Progenitor cell of endocrine pancreas (in vitro differentiated cells): ENCODE measurements at places on chromosomes 7 and 10. TPM values are rescaled to one million over a fixed set of nuclear protein-coding genes. Genes with fewer than 3 reads are reported as not detected.

- H3K36me3 ChIP-seq, result peaks cover 3% of the 10 kb centered on the region
- peak overlapping the region; percentile 100 for H3K27ac ChIP-seq
- peaks cover 20% of the 10 kb centered on the region for H3K4me1 ChIP-seq
- no peak for DNase-seq
Observed at GRCh38 chr7:105016068-105016708, 2.2 kb downstream of the KMT2E start.

Gene TAS2R4
- 2.4 and 3.7 TPM in 2 replicates for total RNA-seq

Gene MMD2
- total RNA-seq, result not detected in 2 replicates

Gene FANK1
- total RNA-seq, result 2.5 and 3.2 TPM in 2 replicates

DNA sequence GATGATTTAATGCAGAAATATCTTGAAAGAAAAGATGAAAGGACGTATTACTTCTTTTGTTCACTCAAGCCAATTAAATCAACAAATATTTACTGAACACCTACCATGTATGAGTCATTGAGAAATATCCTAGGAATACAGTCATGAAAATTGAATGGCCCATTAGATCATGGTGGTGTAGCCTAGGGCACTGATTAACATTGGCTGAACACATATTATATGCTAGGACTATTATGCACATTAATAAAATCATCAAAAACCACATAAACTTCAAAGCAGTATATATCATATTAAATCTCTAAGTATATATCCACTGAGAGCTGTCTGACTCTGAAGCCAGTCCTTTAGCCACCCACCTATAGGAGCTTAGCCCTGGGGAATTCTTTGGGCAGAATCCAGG is 41.8 kb downstream of the FAM204A start:
- no peak overlapping the region for H3K4me3 ChIP-seq
- DNase-seq, result no peak
- no peak overlapping the region for H3K27ac ChIP-seq
- no peaks in the 10 kb centered on the region for H3K27me3 ChIP-seq
- no peaks in the 10 kb centered on the region for H3K4me1 ChIP-seq

DNA sequence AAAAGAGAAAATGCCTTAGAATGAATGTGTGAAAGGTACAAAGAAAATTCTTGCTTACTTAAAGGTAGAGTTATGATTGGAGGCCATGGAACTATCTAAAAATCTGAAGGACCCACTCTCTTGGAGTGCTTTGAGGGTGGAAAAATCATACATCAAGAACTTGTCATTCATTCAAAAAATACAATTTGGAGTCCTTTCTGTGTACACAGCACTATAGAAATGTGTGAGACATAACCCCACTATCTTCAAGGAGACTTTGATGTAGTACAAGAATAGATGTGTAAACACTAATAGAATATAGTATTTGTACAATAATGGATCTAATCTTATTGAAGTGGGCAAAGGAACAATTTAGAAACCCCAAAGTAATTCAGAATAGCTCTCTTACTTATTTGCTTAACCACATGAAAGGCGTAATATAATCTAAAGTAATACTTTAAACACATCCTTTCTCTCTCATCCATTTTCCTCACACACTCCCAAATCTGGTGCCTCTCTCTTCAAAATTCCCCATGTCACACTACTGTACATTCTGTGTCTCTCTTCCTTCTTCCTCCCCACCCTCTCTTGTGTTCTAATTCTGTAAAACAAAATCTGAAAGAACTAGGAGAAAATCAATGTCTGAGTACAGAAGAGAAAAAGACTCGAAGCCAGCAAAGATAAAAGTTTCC is 166.7 kb downstream of the DNAJB9 start:
- H3K27ac ChIP-seq, result no peak overlapping the region
- H3K4me3 ChIP-seq, result no peak overlapping the region
- H3K36me3 ChIP-seq, result no peaks in the 10 kb centered on the region
- H3K4me1 ChIP-seq, result no peaks in the 10 kb centered on the region
- no peak for DNase-seq

DNA sequence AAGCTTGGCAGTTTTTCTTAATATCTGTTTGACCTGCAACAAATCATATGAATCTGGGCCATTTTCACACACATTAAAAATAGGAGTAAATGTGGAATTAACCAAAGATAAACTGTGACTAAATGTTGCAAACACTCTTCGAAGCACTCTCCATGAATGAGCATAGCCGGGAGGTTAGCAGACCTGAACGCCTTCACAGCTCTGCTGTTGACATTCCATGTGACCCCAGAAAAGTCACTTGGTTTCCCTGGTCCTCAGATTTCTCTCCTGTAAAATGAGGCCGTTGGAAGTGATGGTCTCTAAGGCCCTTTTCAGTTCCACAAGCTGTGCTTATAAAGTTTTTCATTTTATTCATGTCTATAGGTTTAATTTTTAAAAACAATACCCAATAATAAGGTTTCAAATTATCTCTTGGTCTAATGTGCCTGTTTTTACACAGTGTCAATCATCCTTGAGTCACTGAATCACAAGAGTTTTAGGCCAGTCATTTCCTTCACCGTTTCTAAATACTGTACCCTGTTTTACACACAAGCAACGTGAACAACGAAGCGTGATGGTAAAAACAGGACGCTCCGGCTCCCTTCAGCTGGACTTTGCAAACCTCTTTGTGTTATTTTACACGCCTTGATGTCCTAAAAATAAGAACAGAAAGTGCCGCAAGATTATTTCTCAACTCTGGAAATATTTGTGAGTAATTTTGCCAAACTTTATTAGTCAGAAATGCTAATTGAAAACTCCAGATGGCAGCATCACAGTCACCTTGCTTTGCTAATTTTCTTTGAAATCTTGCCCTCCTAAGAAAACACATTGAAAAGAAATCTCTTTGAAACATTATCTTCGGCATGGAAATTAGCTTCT is 38.6 kb upstream of the MET start:
- no peaks in the 10 kb centered on the region for H3K36me3 ChIP-seq
- H3K27ac ChIP-seq, result no peak overlapping the region
- H3K27me3 ChIP-seq, result peaks cover 2% of the 10 kb centered on the region
- peaks cover 2% of the 10 kb centered on the region for H3K4me1 ChIP-seq
- DNase-seq, result no peak

- peaks cover 14% of the 10 kb centered on the region for H3K4me1 ChIP-seq
- DNase-seq, result no peak
- H3K36me3 ChIP-seq, result peaks cover 2% of the 10 kb centered on the region
- peaks cover 14% of the 10 kb centered on the region for H3K27me3 ChIP-seq
- no peak overlapping the region for H3K4me3 ChIP-seq
Observed at GRCh38 chr10:5488272-5489161, 10.9 kb downstream of the CALML5 start.

DNA sequence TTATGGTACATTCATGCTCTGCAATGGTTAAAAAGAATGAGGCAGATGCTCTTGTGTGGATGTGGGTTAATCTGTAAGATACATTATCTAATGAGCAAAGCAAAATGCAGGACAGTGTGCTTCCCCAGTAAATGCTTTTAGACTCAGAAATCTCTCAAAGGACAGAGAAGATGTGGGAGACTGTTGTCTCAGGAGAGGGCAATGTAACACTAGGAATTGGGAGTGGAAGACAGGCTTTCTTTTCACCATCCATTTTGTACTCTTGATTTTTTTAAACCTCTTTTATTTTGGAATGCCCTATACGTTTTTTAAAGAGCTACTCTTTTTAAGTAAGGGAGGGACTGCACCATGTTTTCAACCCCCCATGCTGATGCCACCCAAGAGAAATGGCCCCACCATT is 77.5 kb upstream of the ADAM12 start:
- no peak overlapping the region for H3K4me3 ChIP-seq
- H3K4me1 ChIP-seq, result no peaks in the 10 kb centered on the region
- H3K36me3 ChIP-seq, result no peaks in the 10 kb centered on the region
- DNase-seq, result no peak
- H3K27me3 ChIP-seq, result peaks cover 51% of the 10 kb centered on the region

Gene C10orf105
- total RNA-seq, result 0.07 TPM in 1 of 2 replicates, not detected in the other

DNA sequence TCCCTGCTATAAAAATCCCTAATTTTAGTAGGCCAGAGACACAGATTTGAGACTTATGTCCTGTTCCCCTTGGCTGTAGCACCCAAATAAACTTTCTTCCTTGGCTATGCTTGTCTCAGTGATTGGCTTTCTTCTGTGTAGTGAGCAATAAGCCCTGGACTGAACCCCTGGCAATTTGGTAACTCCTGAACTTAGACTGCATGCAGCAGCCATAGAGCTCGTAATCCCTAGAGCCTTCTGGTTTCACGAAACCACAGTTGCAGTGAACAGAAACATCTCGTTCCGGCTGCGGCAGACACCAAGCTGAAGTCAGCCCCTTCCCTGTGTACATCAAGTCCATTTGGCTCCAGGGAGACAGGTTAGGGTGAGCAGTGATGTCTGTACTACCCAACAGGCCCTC is 172.2 kb downstream of the LYZL1 start:
- H3K27ac ChIP-seq, result no peak overlapping the region
- H3K4me3 ChIP-seq, result no peak overlapping the region
- no peak for DNase-seq
- peaks cover 2% of the 10 kb centered on the region for H3K4me1 ChIP-seq
- peaks cover 64% of the 10 kb centered on the region for H3K36me3 ChIP-seq

Gene KCNH2
- total RNA-seq, result 6.9 and 9.4 TPM in 2 replicates

- peaks cover 31% of the 10 kb centered on the region for H3K36me3 ChIP-seq
- H3K4me3 ChIP-seq, result no peak overlapping the region
- no peaks in the 10 kb centered on the region for H3K27me3 ChIP-seq
- no peak for DNase-seq
- H3K27ac ChIP-seq, result no peak overlapping the region
Observed at GRCh38 chr7:98200364-98200763, 10.9 kb upstream of the BHLHA15 start.

DNA sequence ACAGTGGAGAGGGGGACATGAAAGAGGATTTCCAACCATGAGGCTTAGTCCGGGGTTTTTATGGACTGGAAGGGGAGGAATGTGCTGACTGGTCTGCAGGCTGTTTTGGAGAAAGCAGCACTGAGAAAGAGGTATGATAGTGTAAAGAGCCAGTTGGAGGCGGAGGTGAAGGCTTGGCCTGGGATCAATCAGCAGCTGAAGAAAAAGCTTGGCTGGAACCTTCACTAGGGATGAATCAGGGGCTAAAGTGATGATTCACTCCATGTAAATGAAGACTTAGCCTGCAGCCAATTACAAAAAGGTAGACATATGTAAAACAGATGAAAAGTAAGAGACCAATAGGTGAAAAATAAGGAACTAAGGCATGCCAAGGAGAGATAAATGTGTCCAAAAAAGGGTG is 1382.6 kb downstream of the GATA3 start:
- H3K27ac ChIP-seq, result no peak overlapping the region
- H3K4me1 ChIP-seq, result no peaks in the 10 kb centered on the region
- no peak for DNase-seq
